Stimulated activated naive CD8-positive, alpha-beta T cell treated with anti-CD3 and anti-CD28 coated beads, Interleukin-15, Interleukin-2, amounts not matched to agents 100 U/mL and 50 U/mL, for 24 hours (primary cell): ENCODE measurements at places on chromosomes 4 and X.

- DNase-seq, result no peak
Measured at GRCh38 chr4:86247906-86248305, 111.9 kb downstream of the MAPK10 start.

GRCh38 chr4:147117431-147117830 lies 171.8 kb upstream of the TTC29 start:
- DNase-seq, result no peak

DNA sequence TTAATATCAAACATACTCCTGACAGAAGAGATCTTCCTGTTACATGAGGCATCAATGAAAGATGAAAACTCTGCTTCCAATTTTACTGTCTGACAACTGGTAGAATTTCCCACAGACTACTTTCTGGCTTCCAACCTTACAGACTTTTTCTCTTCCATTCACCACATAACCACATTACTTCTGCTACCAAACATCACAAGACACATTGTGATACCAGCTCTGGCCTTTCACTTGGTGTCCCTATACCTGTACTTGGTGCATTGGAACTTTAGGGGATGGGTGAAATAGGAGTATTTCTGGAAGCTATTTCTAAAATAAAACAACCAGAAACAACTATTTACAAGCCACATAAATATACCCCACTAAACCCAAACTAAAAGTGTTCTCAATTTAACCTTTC lies 20.5 kb downstream of the AMTN start:
- DNase-seq, result no peak

DNA sequence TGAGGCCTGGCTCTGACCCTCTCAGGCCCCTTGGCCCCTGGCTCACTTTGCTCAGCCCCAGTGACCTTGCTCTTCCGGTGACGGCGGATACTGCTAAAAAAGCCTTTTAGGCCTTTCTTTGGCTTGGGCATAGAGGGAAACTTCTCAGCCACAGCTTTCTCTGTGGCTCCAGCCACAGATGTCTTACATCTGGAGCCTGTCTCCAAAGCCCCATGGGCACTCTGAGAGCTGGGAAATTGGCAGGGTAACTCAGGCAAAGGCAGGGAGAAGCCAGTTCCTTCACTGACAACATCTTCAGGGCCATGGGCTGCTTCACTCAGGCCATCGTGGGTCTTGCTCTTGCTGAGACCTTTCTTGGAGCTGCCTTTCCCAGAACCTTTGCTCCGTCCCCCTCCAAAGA lies 12.8 kb downstream of the AMER1 start:
- no peak for DNase-seq

DNA sequence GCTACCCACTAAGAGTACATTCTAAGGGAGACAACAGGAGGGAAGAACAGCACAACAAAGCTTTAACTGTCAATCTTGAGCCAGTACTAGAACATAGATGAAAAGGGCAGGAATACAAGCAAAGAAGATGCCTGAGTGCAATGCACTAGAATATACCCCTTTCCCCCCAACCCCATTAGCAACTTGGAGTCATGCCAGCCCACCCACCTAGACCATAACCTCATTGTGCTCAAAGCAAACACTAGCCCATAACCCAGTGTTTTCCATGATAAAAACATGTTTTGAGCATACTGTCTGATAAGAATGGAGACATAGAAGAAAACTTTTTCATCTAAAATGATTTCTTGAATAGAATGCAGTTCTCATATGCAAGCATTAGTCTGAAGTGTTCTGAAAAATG lies 183.2 kb downstream of the RAP1GDS1 start:
- DNase-seq, result no peak

DNA sequence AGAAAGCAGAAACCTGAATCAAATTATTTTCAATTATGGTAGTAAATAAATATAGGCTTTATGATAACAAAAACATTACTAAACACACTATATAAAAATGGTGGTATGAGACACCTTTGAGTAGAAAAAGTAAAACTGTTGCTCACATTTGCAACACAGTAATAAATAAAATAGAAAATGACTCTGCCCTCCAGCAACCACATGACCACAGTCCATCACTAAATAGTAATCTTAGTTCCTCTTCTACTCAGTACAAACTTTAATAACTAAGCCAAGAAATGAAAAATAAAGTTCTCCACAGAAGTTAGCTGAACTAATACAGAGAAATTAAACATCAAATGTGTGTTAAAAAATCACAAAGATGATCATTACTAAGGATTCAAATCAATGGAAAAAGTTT lies 108.5 kb downstream of the ADGRA3 start:
- DNase-seq, result no peak

DNA sequence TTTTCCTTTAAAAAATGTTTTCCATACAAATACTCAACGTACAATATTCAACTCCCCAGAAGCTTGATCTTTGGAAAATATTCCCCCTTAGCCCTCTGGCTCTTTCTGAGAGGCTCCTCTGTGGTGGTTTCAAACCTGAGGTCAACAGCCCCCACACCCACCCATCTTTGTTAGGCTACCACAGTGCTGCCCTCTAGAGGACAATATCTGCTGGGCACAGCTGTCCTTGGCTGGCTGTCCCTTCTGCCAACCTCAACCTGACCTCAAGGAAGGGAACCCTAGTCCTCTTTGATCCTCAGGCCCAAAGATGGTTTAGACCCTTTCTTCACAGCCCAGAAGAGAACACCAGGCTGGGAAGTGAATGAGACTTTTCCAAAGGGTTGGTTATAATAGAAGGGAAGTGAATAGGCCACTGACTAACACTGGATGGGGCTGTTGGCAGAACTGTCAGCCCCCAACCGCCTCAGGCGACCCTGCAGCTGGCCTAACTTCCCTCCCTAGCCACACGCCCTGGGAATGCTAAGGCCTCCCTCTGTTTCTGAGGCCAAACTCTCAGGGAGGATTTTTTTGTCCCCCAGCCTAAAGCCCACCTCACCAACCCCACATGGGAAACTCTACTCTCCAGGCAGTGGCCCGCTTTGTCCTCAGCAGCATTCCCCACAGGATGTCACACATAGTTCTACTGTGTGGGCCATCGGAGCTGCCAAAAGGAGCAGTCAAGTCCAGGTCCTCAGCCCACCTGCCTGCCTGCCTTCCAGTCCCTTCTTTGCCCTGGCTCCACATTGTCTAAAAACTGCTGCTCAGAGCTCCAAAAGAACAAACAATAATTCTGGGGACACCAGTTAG lies 34.3 kb downstream of the NYX start:
- peak; percentile 6 for DNase-seq

DNA sequence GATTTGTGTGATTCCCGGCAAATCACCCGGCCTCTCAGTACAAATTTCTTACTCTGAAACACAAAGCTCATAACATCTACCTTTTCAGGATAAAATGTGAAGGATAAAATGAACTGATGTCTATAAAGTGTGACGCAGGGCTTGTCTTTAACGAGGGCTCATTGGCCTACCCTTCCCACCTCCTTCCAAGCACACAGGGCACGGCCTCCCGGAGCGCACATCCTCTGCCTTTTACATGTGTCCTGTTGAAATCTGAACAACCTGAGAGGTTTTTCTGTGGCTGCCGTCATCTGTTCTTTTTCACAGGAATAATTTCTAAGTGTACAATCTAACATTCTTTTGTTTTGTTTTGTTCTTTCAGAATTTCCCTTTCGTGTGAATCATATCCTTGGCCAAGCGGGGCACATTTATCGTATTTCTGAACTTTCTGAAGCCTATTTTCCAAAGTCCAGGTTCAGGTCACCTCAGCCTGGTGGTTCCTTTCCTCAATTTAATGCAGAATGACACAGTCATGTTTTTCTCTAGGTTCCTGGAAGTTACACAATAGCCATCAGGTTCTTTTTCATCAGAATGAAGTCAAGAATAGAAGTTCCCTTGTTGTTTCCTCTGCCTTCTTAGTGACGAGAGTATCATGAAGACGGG lies 53.1 kb upstream of the SPRY1 start:
- DNase-seq, result no peak

DNA sequence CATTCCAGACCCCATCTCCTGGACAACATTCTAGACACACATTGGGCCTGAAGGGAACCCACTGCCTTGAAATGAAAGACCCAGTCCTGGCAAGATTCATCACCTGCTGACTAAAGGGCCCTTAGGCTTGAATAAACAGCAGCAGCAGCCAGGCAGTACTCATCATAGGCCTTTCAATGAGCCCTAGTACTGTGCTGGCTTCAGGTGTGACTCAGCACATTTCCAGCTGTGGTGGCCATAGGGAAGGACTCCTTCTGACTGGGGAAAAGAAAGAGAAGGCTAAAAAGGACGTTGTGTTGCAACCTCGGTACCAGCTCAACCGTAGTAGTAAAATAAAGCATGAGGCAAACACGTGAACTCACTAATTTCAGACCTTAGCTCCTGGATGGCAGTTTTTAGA lies 344.0 kb downstream of the ACTRT1 start:
- DNase-seq, result no peak

- DNase-seq, result no peak
Measured at GRCh38 chr4:133000012-133000411, 149.1 kb upstream of the PCDH10 start.

- DNase-seq, result no peak
Measured at GRCh38 chr4:95541889-95542607, 6.7 kb downstream of the UNC5C start.

DNA sequence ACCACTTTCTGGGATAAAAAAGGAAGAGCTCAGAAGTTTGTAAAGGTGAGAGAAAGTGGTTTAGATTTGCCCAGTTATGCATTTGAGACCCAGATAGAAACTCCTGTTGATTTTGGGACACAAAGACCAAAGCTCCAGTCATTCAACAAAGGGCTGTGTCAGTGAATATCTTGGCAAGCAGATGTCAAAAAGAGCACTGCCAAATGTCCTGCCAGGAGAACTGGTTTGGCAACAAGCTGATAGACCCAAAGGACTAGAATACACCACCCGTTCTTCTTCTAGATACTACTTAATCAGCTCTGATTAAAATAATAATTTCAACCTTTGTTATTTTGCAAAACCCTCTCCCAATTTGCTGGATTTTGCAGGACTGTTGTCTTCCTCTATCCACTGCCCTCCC lies 121.4 kb downstream of the NHS start:
- DNase-seq, result no peak

- no peak for DNase-seq
Measured at GRCh38 chrX:51598899-51599298, 19.8 kb downstream of the CENPVL3 start.

DNA sequence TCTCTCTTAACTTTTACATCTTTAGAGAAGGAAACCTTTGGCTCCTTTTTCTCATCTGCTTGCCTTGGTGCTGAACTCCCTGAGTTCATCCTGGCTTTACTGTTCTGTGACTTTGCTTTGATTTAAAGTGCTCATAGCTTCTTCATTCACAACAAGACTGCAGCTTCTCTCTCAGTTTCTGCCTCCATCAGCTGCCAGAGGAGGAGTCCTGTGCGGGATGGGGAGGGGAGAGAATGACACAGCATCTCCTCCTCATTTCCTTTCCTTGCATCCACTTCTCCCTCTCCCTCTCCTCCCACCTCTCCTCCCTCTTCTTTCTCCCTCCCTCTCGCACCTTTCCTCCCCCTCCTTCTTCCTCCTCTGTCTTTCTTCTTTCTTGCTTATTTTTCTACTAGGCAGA lies 42.0 kb downstream of the CBLL2 start:
- DNase-seq, result no peak

- no peak for DNase-seq
Measured at GRCh38 chr4:124331781-124332180, 380.8 kb downstream of the ANKRD50 start.

GRCh38 chrX:15947648-15948317 lies 93.2 kb upstream of the AP1S2 start:
- DNase-seq, result no peak

GRCh38 chrX:139931646-139932072 lies 1.2 kb downstream of the ATP11C start:
- DNase-seq, result no peak

GRCh38 chrX:153651540-153652079 lies 4.6 kb downstream of the DUSP9 start:
- no peak for DNase-seq

- DNase-seq, result peak; percentile 72
Measured at GRCh38 chrX:154411981-154412340, 622 bp downstream of the TAFAZZIN start.

- no peak for DNase-seq
Measured at GRCh38 chr4:139560406-139561104, 4.5 kb upstream of the SETD7 start.

DNA sequence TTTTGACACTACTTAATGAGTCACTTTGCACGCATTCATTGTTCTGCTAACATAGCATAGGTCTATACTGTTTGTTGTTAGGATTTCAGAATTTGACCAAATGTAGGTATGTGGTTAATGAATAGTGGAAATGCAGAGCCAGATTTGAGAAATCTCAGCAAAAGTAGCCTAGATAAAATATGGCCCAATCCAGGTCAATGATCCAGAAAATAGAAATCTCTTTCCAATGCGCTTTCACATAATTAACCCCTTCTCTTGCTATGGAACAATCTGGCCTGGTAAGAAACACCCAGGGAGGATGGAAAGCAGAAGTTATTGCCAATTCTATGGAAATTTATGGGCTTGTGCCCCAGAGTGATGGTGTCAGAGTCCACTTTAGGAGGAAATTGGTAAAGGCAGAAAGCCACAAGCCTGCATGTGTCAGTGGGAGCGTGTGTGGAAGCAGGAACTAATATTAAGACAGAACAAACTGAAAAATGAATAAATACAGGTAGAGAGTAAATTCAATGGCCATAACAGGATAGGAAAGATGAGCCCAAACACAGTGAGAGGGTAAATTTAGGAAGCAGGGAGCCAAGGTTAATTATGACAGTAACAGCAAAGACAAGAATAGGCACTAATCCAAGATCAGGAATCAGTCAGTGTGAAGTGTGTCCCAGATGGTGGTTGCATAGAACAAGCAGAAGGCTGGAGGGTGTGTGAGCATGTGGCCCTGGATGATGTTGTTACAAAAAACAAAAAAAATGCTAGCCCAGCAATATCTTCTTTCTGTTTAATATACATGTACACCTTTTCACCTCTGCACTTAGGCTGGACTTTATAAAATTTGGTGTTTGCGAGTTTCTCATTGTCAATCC lies 102.9 kb downstream of the SYTL5 start:
- DNase-seq, result no peak

- no peak for DNase-seq
Measured at GRCh38 chrX:6910218-6910617, 237.3 kb upstream of the STS start.

DNA sequence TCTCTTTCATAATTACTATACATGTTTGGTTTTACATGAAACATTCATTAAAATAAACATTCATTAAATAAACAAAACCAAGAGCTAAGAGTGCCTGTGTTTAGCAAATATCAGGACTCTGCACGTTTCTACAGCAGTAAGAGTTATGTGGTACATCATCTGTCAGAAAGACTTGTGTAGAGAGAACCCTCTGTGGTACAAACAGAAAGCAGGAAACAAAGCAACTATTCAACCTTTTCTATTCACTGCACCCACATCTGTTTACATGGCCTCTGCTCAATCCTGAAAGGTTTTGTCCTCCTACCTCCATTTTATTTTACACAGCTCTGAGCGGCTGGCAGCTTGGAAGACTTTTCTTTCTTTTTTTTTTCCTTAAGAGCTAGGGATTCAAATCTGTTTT lies 90.7 kb upstream of the PCDH18 start:
- DNase-seq, result no peak

GRCh38 chrX:54695231-54695630 lies 102.8 kb downstream of the ITIH6 start:
- DNase-seq, result no peak
